Progenitor cell of endocrine pancreas (in vitro differentiated cells): ENCODE measurements at places on chromosomes 7 and 10.

DNA sequence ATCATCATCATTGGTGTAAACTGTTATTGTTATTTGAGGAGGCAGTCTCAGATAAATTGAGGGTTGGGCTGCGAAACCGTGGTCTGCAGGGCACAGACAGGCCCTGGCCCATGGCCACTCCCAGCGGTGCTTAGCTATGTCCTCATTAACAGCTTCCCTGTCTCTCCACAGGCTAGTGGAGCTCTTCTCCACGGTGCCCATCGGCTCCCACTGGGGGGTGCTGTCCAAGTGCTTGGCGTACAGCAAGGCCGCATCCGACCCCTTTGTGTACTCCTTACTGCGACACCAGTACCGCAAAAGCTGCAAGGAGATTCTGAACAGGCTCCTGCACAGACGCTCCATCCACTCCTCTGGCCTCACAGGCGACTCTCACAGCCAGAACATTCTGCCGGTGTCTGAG, 21.6 kb downstream of the GPR26 start:
- no peak for DNase-seq

DNA sequence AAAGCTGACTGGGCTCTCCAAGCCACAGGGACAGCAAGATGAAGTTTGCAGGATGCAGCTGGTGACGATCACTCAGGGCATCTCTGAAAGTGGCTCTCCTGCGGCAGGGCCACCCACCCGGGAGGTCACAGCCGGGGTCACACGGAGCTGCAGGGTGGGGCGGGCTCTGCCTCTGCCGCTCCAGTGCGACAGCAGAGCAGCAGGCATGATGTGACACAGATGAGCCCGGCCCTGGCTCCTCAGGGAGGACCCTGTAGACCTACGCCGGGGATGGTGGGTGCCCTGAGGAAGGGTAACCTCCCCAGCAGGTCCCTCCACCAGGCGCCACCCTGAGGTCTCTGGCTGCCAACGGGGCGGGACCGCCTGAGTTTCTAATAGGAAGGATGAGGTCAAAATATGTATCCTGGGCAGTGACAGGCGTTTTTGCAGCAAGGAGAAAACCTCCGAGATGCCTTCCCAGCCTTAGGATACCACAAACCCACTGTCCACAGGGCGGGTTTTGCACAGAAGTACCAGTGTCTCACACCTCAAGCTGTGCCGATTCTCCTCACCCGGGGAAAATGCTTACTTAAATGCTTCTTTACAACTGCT, 114.8 kb upstream of the DIP2C start:
- no peak for DNase-seq

- no peak for DNase-seq
These were observed 147.9 kb downstream of the CHCHD3 start for GRCh38 chr7:132934017-132934416.

GRCh38 chr7:122018032-122018431, 126.0 kb downstream of the AASS start:
- DNase-seq, result no peak

DNA sequence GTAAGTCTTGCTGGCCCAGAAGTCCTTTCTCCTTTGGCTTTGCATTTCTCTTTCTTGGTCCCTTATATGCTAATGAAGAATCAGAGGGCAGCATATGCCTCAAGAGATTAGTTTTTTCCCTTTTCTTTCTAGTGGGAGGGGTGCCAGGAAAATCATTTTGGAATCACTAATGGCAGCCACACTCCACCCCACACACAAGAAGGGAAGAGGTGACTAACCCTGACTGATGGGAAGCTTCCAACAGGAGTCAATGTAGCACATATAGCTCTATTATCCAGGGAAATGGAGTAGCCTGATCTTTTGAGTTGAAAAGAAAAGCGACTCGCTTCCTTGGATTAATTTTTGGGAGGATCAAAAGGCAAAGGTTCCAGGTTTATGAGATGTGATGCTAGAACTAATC, 225.3 kb downstream of the KIF20B start:
- DNase-seq, result no peak

DNA sequence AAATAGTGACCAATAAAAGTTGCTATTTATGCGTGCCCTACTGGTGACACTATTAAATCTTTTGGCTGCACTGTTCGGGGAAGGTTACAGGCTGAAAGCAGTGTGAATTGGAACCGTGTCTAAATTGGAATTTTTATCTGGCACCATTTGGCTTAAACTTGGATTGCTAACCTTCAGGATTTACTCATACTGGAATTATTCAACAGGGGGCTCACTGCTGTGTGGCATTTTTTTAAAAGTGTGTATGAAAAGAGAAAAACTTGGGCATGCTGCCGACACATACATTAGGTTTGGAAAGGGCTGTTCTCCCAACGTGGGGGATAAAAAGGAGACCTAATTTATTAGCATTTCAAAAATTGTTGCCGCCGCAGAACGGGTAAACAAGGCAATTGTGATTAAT, 537.9 kb upstream of the MGMT start:
- DNase-seq, result no peak
